ENCODE measurements at places on chromosomes 13 and 19.

GRCh38 chr19:32407004-32407992 lies 1.7 kb downstream of the DPY19L3 start:
- DNase-seq, result no peak

DNA sequence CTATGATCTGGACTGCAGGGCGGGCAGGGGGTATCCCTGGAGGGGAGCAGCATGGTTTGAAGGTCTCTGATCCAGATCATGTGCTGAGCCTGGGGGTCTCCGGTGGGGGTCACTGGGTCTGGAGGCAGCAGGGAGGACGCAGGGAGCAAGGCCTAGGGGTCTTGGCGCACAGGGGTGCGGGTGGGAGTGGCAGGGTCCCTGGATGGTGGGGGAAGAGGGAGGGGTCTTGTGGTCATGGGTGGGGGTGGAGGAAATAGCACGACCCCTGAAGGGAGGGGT lies 1.9 kb downstream of the BTBD2 start:
- DNase-seq, result no peak

- DNase-seq, result no peak
Observed at GRCh38 chr13:114017028-114017630, 43.3 kb upstream of the C13orf46 start.

DNA sequence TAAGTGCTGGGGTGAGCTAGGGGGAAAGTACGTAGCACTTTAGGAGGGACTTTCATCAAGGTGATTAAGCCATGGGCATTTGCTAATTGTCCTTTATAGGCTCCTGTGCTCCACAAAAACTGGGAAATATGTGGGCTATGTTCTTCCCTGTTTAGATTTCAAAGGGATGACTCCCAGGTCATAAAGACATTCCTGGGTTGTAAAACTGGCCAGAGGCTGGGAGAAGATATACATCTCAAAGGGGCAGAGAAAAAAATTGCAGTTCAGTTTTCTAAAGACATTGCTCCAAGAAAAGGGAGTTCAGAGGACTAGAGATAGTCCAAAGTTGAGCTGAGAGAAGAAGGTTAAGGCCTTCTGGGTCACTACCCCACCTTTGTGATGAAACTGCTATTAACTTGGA lies 204.8 kb downstream of the MYO16 start:
- no peak for DNase-seq

GRCh38 chr13:41409611-41410010 lies 47.7 kb upstream of the RGCC start:
- DNase-seq, result no peak

DNA sequence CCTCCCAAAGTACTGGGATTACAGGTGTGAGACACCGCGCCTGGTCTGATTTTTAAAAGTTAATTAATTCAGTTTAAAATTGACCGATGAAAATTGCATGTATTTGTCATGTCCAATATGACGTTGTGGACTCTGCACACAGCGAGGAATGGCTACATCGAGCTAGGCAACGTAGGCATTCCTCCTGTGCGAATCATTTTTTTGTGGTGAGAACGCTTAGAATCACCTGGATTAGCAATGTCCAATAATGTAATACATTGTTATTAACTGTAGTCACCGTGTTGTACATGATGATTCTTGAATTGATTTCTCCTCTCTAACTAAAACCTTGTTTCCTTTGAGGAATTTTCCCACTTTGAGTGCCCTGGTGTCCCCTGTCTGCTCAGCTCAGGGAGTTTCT lies 3.4 kb downstream of the LAIR2 start:
- no peak for DNase-seq

DNA sequence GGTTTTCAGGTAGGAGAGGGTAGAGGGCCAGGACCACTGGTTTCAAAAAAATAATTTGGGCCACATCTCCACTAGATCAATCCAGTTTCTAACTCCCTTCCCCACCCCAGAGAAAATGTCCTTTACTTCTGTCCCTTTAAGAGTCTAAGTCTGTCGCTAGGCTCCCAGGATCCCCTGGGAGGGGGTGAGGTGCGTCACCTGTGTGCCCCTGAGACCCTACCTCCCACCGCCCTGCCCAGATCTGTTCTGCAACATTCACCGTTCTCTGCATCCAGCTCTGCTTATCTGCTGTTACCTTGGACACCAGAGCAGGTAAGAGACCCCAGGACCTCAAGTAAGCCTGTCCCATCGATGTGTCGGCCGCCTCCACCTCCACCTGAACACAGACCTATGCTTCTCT lies at the start of gene GFY:
TSS of gene GFY (plus strand) at position 211 of the 400 bp plus-strand sequence. CDS start 1,043 bp downstream, outside the sequence.
- DNase-seq, result no peak

DNA sequence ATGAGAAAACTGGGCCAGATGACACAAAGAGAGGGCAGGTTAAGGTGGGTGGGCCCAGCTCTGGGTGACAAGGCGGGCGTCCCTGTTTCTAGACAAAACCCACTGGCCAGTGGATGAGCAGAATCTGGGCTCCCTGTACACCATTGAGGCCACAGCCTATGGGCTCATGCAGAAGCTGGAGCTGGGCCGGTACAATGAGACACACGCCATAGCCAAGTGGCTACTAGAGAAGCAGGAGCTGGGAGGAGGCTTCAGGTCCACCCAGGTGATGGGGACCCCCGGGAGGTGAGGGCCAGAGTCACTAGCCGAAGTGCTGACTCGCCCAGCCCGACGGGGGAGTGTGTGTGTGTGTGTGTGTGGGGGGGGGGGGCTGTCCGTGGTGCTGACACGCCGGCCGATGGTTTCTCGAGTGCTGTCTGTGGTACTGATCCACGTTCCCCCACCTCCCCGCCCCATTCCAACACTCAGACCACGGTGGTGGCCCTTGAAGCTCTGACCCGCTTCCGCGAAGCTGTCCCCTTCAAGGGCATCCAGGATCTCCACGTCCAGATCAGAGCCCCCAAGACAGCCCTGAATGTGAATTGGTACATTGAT lies 24.3 kb upstream of the SHFL start:
- DNase-seq, result no peak

DNA sequence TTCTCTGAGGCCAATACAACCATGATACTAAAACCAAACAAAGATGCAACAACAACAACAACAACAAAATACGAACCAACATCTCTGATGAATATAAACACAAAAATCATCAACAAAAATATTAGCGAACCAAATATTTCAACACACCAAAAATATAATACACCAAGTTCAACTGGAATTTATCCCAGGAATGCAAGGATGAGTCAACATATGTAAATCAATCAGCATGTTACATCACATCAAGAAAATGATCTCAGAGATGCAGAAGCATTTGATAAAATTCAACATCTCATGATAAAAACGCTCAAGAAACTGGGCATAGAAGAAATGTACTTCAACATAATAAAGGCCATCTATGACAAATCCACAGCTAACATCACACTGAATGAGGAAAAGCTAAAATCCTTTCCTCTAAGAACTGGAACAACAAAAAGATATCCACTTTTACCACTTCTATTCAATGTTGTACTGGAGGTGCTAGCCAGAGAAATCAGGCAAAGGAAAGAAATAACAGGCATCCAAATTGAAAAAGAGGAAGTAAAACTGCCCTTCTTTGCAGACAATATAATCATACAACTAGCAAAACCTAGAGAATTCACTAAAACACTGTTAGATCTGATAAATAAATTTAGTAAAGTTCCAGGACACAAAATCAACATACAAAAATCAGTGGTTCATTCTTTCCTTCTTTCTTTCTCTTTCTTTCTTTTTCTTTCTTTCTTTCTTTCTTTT lies 2448.7 kb upstream of the PCDH20 start:
- DNase-seq, result no peak

DNA sequence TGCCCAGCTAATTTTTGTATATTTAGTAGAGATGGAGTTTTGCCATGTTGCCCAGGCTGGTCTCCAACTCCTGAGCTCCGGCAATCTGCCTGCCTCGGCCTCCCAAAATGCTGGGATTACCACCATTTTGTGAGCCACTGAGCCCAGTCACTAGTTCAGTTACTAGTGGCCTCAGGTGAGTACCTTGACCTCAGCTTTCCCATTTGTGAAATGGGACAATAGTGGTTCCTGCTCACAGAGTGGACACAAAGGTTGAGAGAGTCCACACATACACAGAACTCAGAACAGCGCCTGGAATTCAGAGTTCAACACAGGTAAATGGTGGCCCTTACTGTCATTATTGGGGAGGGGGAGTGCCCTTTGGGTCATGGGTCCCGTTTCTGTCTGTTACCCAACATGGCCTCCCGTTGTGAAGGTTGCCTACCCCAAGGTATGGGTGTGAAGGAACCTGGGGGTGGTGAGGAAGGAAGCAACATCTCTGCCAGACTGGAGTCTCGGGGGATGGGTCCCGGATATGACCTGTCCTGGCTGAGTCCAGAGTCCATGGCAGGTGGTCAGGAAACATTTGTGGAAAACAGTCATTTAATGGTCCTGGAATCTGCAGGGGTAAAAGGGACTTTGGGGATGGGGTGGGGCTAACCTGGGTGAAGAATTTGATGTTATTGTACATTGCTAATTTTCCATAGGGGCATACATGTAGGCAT lies 11.7 kb upstream of the IRGC start:
- no peak for DNase-seq

GRCh38 chr19:40632311-40633036 lies 31.3 kb downstream of the LTBP4 start:
- no peak for DNase-seq

- no peak for DNase-seq
Observed at GRCh38 chr19:33894787-33895186, 98.1 kb downstream of the KCTD15 start.

- DNase-seq, result no peak
Observed at GRCh38 chr19:46206176-46206575, 23.4 kb upstream of the IGFL1 start.

DNA sequence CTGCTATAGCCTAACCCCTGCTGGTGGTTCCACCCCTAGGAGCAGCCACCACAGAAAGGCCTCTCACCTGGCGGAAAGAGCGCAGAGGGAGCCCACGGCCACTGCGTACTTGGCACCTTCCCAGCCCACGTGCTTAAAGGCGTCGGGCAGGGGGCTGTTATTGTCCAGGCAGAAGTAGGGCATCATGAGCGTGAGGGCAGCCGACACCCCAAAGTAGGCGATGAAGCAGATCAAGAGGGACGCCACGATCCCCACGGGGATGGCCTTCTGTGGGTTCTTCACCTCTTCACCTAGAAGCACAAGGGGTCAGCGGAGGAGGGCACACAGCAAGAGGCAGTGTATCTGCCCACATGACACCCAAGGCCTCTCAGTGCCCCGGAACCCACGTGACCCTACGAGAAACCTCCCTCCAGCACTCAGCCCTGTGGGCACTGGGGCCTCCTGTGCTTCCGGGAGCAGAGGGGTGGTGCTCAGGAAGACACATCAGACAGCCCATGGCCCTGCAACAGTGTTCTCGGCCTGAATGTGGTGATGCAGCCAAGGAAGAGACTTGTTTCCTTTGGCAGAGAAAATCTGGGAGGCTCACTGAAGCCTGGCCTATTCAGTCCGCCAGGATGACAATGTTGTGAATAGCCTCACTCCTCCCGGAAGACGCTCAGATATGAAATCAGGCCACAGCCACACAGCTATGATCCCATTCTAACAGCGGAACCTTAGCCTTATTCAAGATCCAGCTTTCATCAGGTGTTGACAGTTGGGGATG lies 72.1 kb downstream of the SLC7A1 start:
- no peak for DNase-seq

- DNase-seq, result no peak
Observed at GRCh38 chr13:89066868-89067466, 1395.8 kb downstream of the SLITRK5 start.

DNA sequence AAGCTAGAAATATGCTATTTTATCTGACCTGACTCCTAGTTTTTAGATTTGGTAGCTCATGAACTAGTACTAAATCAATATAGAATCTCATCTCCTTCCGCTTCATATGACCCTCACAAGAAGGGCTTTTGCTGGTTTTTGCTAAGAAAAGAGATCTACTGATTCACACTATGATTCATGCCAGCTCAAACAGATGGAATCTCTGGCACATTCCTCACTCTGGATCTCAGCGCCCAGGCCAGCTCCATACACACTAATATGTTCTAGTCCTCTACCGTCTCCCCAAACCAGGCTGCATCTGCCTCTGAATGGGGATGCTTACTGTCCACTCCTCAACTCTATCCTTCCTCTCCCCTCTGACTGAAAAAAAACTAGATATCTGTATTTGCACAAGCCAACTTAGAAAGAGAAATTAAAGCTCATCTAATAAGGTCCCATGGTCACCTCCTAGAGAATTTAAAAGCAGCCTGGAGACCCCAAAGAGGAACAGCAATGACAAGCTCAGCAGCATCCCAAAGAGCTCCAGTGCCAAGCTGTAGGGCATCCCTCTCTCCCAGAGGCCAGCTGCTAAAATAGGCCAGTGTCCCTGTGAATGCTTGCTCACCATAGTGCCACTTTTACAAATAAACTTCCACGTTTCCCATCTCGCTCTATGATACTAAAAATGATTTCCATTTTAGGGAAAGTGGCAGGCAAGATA lies 74.9 kb downstream of the LHFPL6 start:
- no peak for DNase-seq

- no peak for DNase-seq
Observed at GRCh38 chr19:10896851-10897526, 25.6 kb downstream of the CARM1 start.

DNA sequence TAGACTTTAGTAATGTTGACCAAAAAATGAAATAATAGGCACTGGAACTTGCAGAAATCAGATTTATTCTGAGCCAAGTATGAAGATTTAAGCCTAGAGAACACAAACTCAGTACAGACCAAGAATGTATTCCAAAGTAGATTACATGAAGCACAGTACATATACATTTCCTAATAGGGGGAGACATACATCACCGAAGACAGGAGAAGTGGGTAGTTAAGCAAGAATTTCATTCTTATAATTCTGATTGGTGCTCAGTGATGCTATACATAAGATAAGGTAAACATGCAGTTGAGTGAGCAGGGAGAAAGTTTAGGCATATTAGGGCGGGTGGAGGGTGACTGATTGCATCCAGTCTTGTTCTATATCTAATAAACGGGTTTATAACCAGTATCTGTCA lies 2218.8 kb downstream of the PCDH9 start:
- DNase-seq, result no peak

GRCh38 chr13:60869941-60870613 lies 473.1 kb downstream of the TDRD3 start:
- no peak for DNase-seq

- DNase-seq, result no peak
Observed at GRCh38 chr13:46315491-46316075, 71.5 kb downstream of the RUBCNL start.

GRCh38 chr19:51339687-51340656 lies 2.0 kb downstream of the VSIG10L start:
- DNase-seq, result peak; percentile 53

DNA sequence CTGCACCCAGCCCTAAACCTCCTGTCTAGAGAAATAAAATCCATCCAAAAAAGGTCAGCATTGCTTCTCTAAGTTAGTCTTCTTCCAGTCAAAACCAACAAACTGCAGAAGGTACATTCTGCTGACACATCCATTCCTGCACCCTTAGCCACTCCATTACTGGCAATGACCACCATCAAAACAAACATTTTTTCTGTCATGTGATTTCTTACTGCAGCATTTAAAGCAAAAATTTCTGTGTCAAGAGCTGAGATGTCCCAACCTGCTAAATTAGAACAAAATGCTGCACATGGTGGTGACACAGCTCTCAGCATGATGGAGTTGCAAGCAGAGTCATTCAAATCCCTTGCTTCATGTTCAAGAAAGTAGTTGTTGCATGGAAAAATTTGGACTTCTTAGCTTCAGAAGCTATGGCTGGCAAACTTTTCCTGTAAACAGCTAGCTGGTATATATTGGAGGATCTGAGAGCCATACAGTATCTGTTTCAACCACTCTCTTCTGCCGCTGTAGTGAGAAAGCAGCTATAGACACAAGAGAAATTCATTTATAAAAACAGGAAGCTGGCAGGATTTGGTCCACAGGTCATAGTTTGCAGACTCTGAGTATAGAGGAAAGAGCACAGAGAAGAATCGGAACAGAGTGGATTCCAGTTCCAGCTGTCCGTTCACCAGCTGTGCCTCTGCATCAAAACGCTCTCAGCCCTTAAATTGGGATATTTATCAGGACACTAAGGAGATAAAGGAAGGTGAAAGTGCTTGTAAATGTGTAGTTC lies 17.4 kb downstream of the RUBCNL start:
- DNase-seq, result no peak
